ENCODE measurements at places on chromosomes 2 and 18. TPM values are rescaled to one million over a fixed set of nuclear protein-coding genes. Genes with fewer than 3 reads are reported as not detected.
A peak's percentile ranks its signal among the peaks of the same experiment; 100 is the strongest.

DNA sequence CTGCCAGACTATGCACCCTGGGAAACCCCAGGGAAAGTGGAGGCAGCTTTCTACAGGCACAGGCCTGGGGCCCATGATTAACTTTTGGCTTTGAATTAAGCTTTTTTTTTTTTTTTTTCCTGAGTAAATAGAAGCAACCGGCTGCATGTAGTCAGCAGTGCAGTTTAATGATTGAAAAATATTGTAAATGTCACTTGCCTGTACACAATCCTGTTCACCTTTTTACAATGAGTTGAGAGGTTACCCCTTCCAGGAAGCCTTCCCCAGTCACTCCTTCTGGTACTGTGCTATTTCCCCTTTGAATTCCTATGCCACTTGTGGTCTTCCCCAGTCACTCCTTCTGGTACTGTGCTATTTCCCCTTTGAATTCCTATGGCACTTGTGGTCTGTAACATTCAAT lies 475.6 kb downstream of the TDRD15 start:
- no peak for DNase-seq

DNA sequence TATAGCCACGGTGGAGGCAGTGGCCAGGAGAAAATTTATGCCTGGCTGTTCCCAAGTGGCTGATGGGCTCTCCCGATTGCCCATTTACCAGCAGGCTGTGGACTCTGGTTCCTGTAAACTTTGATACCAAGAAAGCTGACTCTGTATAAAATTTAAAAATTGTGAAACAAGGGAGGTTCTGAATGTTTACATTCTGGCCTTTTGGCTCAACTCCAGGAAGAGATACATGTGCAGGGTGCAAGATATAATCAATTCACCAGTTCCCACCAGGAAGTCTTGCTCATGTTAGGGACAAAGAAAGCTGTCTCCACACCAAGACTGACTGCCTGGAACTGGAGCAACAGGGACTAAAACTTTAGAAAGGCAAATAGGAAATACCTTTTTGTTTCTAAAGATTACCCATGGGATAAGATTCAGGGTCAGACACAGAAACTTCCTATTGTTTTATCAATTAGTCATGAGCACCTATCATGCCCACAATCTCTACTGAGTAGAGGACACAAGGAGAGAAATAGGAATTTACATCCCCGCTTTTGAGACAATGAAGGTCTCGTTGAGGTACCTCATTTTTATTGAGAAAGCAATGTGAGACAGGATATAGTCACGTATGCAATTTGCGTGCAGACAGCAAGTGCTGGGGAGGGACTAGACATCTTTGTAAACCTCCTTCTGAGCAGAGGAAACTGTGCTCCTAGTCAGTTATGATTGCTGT lies 123.5 kb downstream of the LIPG start:
- DNase-seq, result no peak

DNA sequence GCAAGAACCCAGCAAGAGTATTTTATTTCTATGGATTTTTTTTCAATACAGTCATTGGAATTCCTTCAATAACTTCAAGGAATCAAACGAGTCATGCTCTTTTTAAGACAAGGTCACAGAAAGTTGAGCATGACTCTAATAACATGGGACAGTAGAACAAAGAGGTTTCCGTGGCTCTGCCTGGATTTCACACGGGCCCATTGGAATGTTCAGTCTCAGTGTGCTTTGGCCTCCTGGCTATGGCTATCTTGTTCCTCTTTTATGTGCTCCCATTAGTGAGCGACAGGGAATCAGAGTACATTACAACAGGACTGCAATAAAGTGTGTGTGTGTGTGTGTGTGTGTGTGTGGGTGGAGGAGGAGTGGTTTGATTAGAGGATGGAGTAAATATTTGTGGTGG lies 312.4 kb downstream of the DCC start:
- no peak for DNase-seq

DNA sequence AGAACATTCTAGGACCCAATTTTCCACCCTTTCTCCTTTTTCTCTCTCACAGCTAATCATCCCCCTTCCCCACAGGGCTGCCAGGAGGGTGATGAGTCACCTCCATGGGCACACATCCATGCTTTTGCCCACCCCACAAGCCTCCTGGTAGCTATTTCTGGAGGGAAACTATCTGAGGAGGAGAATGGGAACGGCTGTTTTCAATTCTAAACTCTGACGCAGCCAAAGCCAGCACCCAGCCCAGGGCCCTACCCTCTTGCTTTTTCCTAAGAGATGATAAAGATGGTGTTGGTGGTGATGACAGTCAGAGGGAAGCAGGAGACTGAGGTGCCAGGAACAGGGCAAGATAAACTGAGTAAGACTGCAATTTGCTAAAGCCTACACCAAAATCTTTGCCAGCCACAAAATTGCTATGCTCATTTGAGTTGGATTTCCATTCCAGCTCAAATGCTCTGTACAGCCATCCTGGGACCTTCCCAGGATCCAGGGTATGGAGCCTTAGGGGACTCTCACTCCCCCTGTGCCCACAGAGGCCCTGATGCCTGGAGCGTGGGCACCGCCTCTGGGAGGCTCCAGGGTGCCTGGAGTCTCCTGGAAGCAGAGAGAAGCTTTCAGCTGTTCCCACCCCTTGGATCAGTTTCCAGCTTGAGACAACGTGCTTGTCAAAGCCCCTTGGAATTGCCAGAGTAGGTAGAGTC lies 62.0 kb upstream of the FZD7 start:
- peak; percentile 38 for DNase-seq

- DNase-seq, result no peak
Measured at GRCh38 chr2:6605836-6606505, 259.7 kb downstream of the CMPK2 start.

Gene INHBB
- total RNA-seq, result 0.52 TPM

Gene CCBE1
- total RNA-seq, result 8.7 TPM
